ENCODE measurements at places on chromosomes 2 and 18. TPM values are rescaled to one million over a fixed set of nuclear protein-coding genes. Genes with fewer than 3 reads are reported as not detected.

PLA2R1 gene
- total RNA-seq, result not detected

CCDC102B gene
- 4.1 TPM for total RNA-seq

TRMT61B gene
- 13.7 TPM for total RNA-seq

THOC1 gene
- total RNA-seq, result 161 TPM

SLC9A4 gene
- under 0.01 TPM for total RNA-seq

GBX2 gene
- not detected for total RNA-seq

M1AP gene
- total RNA-seq, result 0.31 TPM

IHH gene
- 0.10 TPM for total RNA-seq

MEIS1 gene
- total RNA-seq, result 4.9 TPM

SAP130 gene
- 9.0 TPM for total RNA-seq

RAB17 gene
- 0.10 TPM for total RNA-seq

HS6ST1 gene
- total RNA-seq, result 15.1 TPM

RBM43 gene
- 13.3 TPM for total RNA-seq

NAT8 gene
- total RNA-seq, result not detected

GCKR gene
- total RNA-seq, result not detected

GAD1 gene
- total RNA-seq, result not detected

HOXD13 gene
- not detected for total RNA-seq

FOXI3 gene
- not detected for total RNA-seq

SNED1 gene
- total RNA-seq, result 8.2 TPM

CKAP2L gene
- 0.21 TPM for total RNA-seq

ATP6V1C2 gene
- not detected for total RNA-seq

ASAP2 gene
- 4.6 TPM for total RNA-seq

STON1 gene
- total RNA-seq, result 1.9 TPM

POTEI gene
- under 0.01 TPM for total RNA-seq

SCLY gene
- total RNA-seq, result 4.6 TPM

WNT6 gene
- not detected for total RNA-seq

TBR1 gene
- 0.10 TPM for total RNA-seq

FNDC4 gene
- 0.10 TPM for total RNA-seq

CROCC2 gene
- not detected for total RNA-seq

IL18RAP gene
- total RNA-seq, result 33.5 TPM

HDAC4 gene
- 27.7 TPM for total RNA-seq

ANKRD29 gene
- total RNA-seq, result 0.52 TPM
